Hepatic stellate cell (primary cell): ENCODE measurements at places on chromosomes 5 and 9.

DNA sequence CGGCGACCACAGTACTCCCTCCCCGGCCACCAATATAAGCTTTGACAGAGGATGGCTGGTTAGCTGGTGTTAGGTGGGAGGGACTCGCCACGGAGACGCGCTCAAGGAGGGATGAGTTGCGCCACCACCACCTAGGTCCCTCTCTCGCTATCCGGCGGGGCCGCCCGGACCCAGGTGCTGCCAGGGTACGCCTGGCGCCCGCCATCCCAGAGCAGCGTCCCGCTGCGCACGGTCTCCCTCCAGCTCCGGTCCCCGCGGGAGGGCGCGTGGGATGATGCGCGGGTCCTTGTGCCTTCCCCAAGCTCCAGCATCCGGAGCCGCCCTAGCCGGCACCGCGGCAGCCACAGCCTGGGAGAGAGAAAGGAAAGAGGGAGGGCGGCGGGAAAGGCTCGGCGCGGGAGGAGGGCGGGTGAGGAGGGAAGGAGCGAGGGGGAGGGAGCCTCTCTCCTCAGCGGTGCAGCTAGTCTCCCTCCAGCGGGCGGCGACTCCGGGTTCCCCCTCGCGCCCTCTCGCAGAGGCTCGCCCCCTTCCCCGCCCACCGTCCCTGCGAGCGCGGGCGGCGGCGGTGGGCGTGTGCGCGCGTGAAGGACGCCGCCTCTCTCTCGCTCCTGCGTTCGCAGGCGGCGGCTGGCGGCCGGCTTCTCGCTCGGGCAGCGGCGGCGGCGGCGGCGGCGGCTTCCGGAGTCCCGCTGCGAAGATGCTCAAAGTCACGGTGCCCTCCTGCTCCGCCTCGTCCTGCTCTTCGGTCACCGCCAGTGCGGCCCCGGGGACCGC is at the start of gene CAMK4:
Gene CAMK4, plus strand, starts transcription at position 598 of the 774 bp plus-strand sequence. Its CDS starts 100 bp downstream, at position 698.
- peak; percentile 83 for DNase-seq

DNA sequence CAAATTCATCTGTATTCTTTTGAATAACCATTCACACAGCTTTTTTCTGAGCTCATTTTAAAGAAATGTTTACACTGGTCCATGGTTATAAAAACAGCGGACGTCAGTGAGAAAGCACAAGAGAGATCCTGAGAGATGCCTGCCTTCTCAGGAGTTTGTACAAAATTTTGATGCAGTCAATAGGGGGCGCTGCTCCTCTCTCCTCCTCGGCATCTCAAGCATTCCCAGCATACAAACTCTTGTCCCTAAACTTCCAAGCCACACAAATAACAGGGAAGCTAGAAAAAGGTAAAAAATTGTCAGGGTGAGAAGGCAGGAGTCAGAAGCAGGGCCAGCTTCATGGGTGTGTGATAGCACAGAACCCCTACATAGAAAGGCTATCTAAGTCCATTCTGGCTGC is 11.2 kb upstream of the CCDC152 start:
- no peak for DNase-seq

GRCh38 chr5:108521841-108522506 is 140.1 kb upstream of the FBXL17 start:
- peak; percentile 32 for DNase-seq

GRCh38 chr9:37407468-37407867 is 15.0 kb upstream of the GRHPR start:
- DNase-seq: no peak
